SJCRH30 (cell line): ENCODE measurements at places on chromosomes 7 and 10.

DNA sequence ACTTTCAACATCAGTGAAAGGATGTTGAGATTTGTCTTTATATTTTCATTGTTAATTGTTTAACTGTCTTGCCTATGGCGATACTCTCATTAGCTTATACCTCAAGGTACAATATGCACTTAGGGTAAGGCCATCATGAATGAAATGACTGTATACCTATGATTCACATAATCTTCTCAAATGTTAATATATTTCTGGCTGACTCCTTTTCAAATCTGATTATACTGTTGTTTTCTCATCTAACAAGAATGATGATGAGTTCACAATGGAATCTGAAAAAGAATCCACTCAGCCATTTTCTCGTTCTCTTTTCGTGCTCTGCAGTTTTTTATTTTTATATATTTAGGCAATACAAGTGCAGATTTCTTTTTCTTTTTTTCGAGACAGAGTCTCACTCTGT, 159.1 kb downstream of the ARHGAP12 start:
- peaks cover 23% of the 10 kb centered on the region for H3K4me1 ChIP-seq
- no peaks in the 10 kb centered on the region for H3K36me3 ChIP-seq
- H3K4me3 ChIP-seq, result no peak overlapping the region
- H3K27ac ChIP-seq, result no peak overlapping the region
- DNase-seq, result no peak
- H3K27me3 ChIP-seq, result no peaks in the 10 kb centered on the region

GRCh38 chr10:75924309-75924902, 493.0 kb downstream of the LRMDA start:
- DNase-seq, result no peak
- no peak overlapping the region for H3K27ac ChIP-seq
- peaks cover 5% of the 10 kb centered on the region; the same call in 1 of the 2 replicates for H3K27me3 ChIP-seq
- H3K4me1 ChIP-seq, result no peaks in the 10 kb centered on the region

DNA sequence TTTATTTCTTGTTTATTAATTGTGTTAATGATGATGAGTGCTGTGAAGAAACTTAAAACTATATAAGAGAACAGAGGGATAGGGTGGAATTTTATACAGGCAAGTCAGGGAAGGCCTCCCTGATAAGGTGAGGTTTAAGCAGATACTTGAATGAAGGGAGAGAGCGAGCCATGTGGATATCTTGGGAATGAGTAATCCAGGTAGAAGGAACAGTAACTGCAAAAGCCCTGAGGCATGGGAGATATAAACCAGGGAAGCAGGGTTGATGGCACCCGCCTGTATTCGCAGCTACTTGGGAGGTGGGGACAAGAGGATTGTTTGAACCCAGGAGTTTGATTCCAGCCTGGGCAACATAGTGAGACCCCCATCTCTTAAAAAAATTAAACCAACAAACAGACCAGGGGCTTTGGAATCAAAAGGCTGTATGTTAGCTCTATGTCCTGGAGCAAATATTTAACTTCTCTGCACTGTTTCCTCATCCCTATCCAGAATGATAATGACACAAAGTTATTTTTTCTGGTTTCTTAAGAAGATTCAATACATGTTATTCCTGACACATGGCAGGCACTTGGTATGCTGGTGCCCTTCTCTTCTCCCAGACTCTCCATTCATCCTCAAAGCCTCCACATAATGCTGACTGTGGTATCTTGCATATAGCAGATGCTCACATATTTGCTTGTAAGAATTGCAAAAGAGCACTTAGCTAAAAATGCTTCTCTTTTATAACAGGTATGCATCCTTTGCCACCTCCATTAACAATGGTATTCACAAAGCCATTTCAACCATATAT, 169.3 kb downstream of the CHN2 start:
- no peaks in the 10 kb centered on the region for H3K36me3 ChIP-seq
- no peak overlapping the region for H3K27ac ChIP-seq
- no peaks in the 10 kb centered on the region for H3K27me3 ChIP-seq
- H3K4me3 ChIP-seq, result no peak overlapping the region

DNA sequence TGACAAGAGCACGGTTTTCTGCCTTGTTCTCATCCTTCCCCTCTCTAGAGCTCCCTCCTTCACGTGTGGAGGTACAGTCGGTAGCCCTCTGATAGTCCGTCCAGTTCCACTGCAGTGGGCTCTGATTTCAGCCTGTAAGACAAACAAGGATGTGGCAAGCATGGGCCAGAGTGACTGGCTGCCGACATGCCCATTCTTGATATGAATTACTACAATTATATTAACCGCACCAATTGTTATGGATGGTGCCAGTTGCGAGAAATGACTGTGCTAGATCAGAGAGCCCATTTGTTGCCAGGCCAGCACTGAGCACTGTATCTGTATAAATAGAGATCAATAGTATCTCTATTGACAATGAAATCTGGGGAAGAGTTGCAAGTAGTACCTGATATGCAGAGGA, 146.6 kb downstream of the CHN2 start:
- DNase-seq, result no peak
- H3K4me3 ChIP-seq, result no peak overlapping the region
- no peaks in the 10 kb centered on the region for H3K27me3 ChIP-seq
- peaks cover 11% of the 10 kb centered on the region; the same call in 1 of the 2 replicates for H3K4me1 ChIP-seq
- no peak overlapping the region for H3K27ac ChIP-seq

DNA sequence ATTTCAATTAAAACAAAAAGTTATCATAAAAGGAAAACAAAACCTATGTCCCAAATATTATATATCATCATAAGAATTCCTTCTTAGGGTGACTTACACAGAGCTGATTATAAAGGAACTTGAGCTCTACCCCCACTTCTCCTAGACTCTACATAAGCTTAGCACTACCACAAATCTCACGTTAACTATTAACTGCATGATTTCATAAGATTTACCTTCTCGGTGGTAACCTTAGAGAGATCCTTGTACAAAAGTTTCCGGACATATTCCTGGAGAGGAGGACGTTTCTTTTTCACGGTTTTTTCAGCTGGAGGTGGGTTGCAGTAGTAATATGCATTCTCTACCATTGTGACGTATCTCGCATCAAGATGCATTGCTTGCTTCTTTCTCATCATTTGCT, 83.7 kb downstream of the UPF2 start:
- H3K4me3 ChIP-seq, result no peak overlapping the region
- no peak for DNase-seq
- no peaks in the 10 kb centered on the region for H3K27me3 ChIP-seq
- H3K27ac ChIP-seq, result no peak overlapping the region
- no peaks in the 10 kb centered on the region for H3K4me1 ChIP-seq

DNA sequence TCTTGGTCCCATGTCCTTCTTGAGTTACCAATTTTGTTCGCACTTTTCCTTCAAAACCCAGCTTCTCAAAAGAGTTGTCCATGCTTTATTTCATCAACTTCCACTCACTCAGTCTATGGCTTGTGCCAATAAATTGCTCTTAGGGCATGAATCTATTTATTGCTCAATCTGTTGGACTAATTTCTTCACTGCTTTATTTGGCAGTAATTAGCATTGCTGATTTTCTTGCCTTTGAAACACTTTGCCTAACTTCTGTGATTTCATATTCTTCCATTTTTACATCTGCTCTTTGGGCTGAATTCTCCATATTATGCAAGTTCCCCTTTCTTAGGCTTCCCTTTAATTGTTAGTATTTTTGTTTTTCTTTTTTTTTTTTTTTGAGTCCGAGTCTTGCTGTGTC, 16.8 kb downstream of the DLD start:
- H3K4me3 ChIP-seq, result no peak overlapping the region
- DNase-seq, result no peak

- H3K27ac ChIP-seq, result no peak overlapping the region
- H3K4me1 ChIP-seq, result peaks cover 5% of the 10 kb centered on the region; the same call in 1 of the 2 replicates
- H3K27me3 ChIP-seq, result no peaks in the 10 kb centered on the region
- no peak for DNase-seq
- no peak overlapping the region for H3K4me3 ChIP-seq
- H3K36me3 ChIP-seq, result no peaks in the 10 kb centered on the region
These were observed 180.5 kb downstream of the PFKFB3 start for GRCh38 chr10:6383096-6383812.

GRCh38 chr10:43748560-43748959, 99.9 kb upstream of the ZNF32 start:
- no peaks in the 10 kb centered on the region for H3K36me3 ChIP-seq
- H3K27ac ChIP-seq, result no peak overlapping the region
- DNase-seq, result no peak

GRCh38 chr7:157892751-157893523, 556.1 kb downstream of the DNAJB6 start:
- H3K4me3 ChIP-seq, result no peak overlapping the region
- H3K27me3 ChIP-seq, result peaks cover 6% of the 10 kb centered on the region; the same call in 1 of the 2 replicates
- H3K27ac ChIP-seq, result no peak overlapping the region
- H3K4me1 ChIP-seq, result no peaks in the 10 kb centered on the region
- H3K36me3 ChIP-seq, result no peaks in the 10 kb centered on the region

GRCh38 chr7:3866277-3866676, 565.2 kb downstream of the SDK1 start:
- no peak overlapping the region for H3K27ac ChIP-seq
- no peak for DNase-seq
- no peaks in the 10 kb centered on the region for H3K36me3 ChIP-seq
- H3K4me3 ChIP-seq, result no peak overlapping the region
- H3K27me3 ChIP-seq, result no peaks in the 10 kb centered on the region
- no peaks in the 10 kb centered on the region for H3K4me1 ChIP-seq

DNA sequence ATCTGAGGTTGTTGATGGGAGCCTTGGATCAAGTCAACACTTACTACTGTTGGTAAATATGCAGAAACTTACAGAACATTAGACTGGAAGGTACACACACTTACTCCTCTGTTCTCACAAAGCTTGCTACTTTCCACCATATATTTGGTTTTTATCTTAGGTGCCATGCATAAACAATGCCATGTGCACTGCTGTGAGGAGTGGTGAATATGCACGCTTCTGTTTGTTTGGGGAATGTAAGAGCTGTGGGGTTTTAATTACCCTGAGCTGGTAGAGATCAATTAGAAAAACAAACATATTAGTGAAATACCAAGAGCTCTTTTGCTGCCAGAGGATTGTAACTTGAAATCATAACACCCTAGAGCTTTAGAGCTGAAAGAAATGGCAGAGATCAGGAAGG, 79.8 kb upstream of the ARID5B start:
- no peak overlapping the region for H3K27ac ChIP-seq
- H3K4me3 ChIP-seq, result no peak overlapping the region
- H3K27me3 ChIP-seq, result no peaks in the 10 kb centered on the region

DNA sequence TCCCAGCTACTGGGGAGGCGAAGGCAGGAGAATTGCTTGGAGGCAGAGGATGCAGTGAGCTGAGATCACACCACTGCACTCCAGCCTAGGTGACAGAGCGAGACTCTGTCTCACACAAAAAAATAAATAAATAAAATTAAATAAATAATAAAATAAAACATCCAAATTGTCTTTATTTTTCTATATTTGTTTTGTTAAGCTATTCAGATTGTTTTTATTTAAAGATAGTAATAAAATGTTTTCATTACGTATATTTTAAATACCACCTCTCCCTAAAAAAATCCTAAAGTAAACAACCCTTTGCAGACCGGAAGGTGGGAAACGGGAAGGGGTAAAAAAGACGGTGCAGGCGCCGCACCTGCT, 70.7 kb upstream of the TNRC18 start:
- H3K27me3 ChIP-seq, result no peaks in the 10 kb centered on the region
- H3K27ac ChIP-seq, result no peak overlapping the region
- no peak for DNase-seq

- H3K27me3 ChIP-seq, result peaks cover 4% of the 10 kb centered on the region; the same call in 1 of the 2 replicates
- no peak overlapping the region for H3K4me3 ChIP-seq
- H3K27ac ChIP-seq, result no peak overlapping the region
- no peak for DNase-seq
- no peaks in the 10 kb centered on the region for H3K4me1 ChIP-seq
These were observed 611.5 kb downstream of the CNTNAP2 start for GRCh38 chr7:146728141-146728540.

DNA sequence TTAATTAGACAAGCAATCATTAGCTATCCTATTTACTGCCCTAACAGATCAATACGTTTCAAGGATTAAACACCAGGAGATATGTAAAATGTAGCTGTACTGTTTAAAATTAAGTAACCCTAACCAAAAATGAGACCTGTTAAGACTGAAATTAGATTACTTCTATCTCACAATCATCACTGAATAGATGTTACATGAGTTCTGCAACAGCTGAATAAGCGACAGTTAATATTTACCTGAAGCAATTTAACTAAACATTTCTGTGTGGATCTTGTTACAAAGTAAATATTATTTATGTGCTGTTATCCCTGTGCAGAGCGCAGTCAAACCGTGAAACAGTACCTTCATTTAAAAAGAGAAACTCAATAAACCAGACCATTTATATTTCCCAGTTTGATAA, 122.5 kb downstream of the RELN start:
- no peaks in the 10 kb centered on the region for H3K36me3 ChIP-seq
- H3K4me3 ChIP-seq, result no peak overlapping the region
- H3K27ac ChIP-seq, result no peak overlapping the region

GRCh38 chr7:366161-366803, 76.3 kb downstream of the FOXL3 start:
- H3K27ac ChIP-seq, result no peak overlapping the region
- no peaks in the 10 kb centered on the region for H3K36me3 ChIP-seq
- no peaks in the 10 kb centered on the region for H3K4me1 ChIP-seq
- no peaks in the 10 kb centered on the region for H3K27me3 ChIP-seq
- no peak overlapping the region for H3K4me3 ChIP-seq
- no peak for DNase-seq

GRCh38 chr10:120422457-120422856, 34.6 kb upstream of the PLPP4 start:
- no peak overlapping the region for H3K27ac ChIP-seq
- H3K4me1 ChIP-seq, result no peaks in the 10 kb centered on the region
- no peak overlapping the region for H3K4me3 ChIP-seq
- H3K36me3 ChIP-seq, result no peaks in the 10 kb centered on the region

DNA sequence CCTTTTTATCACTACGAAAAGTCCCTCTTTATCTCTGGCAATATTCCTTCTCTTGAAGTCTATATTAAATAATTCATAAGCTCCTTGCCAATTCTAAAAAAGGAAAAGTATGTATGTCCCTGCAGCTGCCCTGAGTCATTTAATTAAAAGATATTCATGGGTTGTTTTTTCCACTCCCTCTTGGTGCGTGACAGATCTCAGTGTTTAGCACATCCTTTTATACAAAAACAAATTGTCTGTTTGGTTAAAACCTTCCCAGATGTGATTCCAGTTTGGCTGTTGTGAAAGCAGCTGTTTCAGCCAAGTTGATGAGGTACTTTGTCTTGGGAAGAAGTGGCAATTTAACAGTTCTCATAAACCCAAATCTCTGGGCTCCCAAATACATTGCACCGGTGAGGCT, 33.8 kb upstream of the PRLHR start:
- H3K27ac ChIP-seq, result no peak overlapping the region
- no peaks in the 10 kb centered on the region for H3K27me3 ChIP-seq
- no peak overlapping the region for H3K4me3 ChIP-seq
- no peak for DNase-seq
- no peaks in the 10 kb centered on the region for H3K4me1 ChIP-seq

- no peaks in the 10 kb centered on the region for H3K27me3 ChIP-seq
- H3K4me1 ChIP-seq, result peaks cover 8% of the 10 kb centered on the region; the same call in 1 of the 2 replicates
- H3K4me3 ChIP-seq, result no peak overlapping the region
- DNase-seq, result no peak
These were observed 32.6 kb downstream of the PIP4K2A start for GRCh38 chr10:22681783-22682183.
